ENCODE measurements at places on chromosomes 3 and 15.

DNA sequence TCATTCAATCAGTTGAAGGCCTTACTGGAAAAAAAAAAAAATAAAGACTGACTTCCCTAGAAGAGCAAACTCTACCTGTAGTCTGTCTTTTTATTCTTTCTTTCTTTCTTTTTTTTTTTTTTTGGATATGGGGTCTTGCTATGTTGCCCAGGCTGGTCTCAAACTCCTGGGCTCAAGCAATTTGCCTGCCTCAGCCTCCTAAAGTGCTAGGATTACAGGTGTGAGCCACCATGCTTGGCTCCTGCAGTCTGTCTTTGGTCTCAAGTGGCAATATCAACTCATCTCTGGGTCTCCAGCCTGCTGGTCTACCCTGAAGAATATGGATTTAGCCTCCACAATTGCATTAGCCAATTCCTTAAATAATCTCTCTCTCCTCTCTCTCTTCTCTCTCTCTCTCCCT, 167.7 kb upstream of the P2RY1 start:
- DNase-seq = no peak

- DNase-seq = no peak
Measured at GRCh38 chr3:133989936-133990702, 39.6 kb downstream of the SLCO2A1 start.

DNA sequence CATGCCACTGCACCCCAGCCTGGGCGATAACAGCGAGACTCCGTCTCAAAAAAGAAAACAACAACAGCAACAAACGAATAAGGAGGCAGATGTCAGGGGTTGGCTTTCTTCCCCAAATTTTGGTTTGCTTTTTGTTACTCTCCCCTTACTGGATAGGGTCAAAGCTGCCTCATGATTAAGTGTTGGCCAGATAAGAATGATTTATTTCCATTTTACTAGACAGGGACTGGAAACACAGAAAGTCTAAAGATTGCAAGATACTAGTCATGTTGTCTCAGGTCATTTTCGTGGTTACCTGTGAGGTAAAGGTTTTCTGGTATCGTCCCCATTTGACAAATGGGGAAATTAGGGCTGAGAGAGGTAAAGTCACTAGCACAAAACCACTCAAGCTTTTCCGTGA, 18.6 kb upstream of the ETV5 start:
- no peak for DNase-seq

- no peak for DNase-seq
Measured at GRCh38 chr3:182683858-182684257, 109.4 kb upstream of the ATP11B start.

DNA sequence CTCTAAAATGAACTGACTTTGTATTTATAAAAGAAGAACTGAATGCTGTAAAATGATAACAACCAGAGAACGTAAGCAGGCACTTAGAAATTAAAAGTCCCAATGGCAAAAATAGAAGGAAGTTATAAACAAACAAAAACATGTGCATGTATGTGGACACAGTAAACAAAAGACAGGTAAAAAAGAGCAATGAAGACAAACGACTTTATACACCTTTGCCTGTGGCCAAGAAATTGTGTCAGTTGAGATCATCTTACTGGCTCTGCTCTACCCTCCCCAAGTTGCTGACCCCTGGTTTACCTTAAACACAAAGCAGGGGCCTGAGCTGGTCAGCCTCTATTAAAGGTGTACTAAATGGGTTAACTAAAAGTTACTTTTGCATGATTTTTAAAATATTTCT, 41.7 kb upstream of the GP5 start:
- peak; percentile 27 for DNase-seq

DNA sequence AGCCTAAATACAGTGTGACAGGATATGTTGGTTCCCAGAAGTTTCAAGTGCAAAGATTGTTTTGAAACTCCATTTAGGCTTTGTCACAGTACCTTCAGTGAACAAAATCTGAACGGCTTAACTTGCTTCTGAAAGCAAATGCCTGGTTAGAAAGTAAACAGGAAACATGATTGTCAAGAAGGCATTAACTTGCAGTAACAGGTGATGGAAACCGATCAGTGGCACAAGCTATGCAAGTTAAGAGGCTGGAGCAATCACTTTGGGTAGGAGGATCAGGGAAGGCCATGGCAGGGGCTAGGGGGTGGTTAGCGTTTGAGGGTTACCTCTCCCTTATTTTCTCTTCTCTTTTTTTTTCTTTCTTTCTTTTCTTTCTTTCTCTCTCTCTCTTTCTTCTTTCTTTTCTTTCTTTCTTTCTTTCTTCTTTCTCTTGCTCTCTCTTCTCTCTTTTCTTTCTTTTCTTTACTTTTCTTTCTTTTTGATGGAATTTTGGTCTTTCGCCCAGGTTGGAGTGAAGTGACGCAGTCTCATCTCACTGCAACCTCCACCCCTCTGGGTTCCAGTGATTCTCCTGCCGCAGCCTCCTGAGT, 2.4 kb downstream of the HYKK start:
- no peak for DNase-seq

GRCh38 chr3:127440384-127440783, 150.1 kb downstream of the TPRA1 start:
- DNase-seq = no peak

GRCh38 chr15:101623367-101624304, 28.5 kb downstream of the TM2D3 start:
- no peak for DNase-seq

DNA sequence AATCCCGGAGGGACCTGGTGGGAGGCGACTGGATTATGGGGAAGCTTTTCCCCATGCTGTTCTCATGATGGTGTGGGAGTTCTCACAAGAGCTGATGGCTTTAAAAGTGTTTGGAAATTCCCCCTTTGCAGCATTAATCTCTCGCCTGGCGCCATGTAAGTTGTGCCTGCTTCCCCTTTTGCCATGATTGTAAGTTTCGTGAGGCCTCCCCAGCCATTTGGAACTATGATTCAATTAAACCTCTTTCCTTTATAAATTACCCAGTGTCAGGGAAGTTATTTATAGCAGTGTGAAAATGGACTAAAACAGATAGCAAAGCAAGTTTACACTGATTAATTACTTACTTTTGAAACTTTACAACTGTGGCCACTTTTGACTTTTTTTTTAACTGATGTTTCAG, 10.6 kb upstream of the U2SURP start:
- no peak for DNase-seq

GRCh38 chr3:16770021-16770420, 114.7 kb upstream of the PLCL2 start:
- DNase-seq = no peak

- DNase-seq = no peak
Measured at GRCh38 chr3:50557915-50558314, 9.6 kb downstream of the C3orf18 start.

DNA sequence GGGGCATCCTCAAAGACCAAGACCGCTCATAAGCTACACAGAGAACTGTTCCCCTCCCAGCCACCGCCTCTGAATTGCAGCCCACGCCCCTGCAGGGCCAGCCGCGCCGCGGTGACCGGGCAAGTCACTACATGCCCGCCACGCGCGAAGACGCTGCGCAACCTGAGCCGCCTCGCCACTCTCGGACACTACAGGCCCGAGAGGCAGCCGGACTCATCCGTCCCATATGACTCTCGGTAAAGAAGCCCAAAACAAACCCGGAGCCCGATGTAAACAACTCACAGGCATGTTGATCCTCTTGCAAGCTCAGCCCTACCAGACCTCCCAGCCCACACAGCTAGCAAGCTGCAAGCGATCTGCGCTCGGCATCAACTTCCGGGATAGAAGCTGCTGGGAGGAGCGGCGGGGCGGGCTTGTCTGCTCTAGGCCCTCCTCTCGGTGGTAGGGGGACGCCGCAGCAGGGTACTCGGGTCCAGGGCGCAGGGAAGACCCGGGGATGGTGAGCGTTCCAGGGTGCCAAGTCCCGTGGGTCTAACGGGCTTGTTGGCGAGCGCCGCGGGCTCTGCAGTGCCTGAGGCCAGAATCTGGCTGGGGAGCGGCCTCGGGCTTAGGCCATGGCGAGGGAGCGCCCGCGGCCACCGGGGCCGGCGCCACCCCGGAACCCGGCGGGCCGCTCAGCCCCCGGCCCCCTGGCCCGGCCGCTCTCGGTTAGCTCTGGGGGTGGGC, at the start of gene RPS27L:
RPS27L (minus strand) TSS at position 360 of the 726 bp plus-strand sequence; CDS start at position 288, 72 bp downstream.
- DNase-seq = peak; percentile 90

GRCh38 chr15:52392008-52392687, 96.5 kb upstream of the MYO5C start:
- peak; percentile 60 for DNase-seq

- DNase-seq = peak; percentile 97
Measured at GRCh38 chr3:184005941-184006507, 11.7 kb downstream of the ABCC5 start.

DNA sequence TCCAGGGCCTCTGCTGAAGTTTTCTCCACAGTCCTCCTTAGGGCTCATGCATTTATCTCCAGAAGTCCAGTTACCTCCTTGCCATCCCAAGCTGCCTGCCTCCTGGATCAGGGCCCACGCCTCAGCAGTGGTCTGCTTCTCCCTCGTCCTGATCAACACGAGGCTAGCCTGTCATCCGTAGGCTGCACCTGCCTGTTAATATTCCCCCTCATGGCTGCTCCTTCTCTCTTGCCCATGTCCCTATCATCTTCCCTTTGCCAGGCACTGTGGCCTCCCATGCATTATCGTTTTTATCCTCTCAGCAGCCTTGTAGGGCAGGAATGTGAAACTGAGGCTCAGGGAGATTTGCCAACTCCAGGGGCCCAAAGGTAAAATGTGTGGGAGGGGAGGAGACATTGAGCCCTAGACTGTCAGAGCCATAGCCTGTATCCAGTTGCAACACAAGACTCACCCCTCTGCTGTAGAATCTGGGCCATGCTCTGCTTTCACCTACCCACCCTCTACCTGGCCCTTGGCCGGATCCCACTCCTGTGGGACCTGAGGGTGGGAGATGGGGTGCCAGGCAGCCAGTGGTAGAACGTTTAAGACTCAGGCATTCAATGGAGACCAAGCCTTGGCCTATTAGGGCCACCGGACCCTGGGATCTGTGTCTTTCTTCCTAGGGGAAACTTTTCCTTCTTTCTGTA, 4.6 kb downstream of the GRM2 start:
- DNase-seq = no peak

- DNase-seq = no peak
Measured at GRCh38 chr3:196555295-196555694, 13.1 kb downstream of the WDR53 start.

DNA sequence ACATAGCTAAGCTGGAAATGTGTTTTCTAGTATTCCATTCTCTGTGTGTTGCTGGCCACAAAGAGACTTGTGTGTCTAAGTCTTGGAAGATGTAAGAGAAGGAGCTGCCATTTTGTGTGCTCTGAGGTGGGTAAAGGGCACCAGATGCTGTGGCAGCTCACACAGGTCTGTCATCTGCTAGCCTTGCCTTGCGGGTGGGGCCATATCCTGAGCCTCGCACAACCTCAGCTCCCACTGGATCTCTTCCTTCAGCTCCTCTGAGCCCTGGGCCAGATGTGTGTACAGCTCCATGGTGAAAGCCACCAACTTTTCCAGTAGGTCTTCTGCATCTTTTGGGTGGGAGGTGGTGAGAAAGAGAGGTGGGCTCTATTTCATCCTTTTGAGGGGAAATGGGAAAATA, 6.7 kb upstream of the TMC3 start:
- DNase-seq = no peak

GRCh38 chr3:188380722-188381121, 226.8 kb downstream of the LPP start:
- no peak for DNase-seq

GRCh38 chr15:74168711-74169126, 4.8 kb upstream of the ISLR start:
- DNase-seq = no peak

GRCh38 chr15:81384891-81385720, 11.1 kb upstream of the TMC3 start:
- no peak for DNase-seq

DNA sequence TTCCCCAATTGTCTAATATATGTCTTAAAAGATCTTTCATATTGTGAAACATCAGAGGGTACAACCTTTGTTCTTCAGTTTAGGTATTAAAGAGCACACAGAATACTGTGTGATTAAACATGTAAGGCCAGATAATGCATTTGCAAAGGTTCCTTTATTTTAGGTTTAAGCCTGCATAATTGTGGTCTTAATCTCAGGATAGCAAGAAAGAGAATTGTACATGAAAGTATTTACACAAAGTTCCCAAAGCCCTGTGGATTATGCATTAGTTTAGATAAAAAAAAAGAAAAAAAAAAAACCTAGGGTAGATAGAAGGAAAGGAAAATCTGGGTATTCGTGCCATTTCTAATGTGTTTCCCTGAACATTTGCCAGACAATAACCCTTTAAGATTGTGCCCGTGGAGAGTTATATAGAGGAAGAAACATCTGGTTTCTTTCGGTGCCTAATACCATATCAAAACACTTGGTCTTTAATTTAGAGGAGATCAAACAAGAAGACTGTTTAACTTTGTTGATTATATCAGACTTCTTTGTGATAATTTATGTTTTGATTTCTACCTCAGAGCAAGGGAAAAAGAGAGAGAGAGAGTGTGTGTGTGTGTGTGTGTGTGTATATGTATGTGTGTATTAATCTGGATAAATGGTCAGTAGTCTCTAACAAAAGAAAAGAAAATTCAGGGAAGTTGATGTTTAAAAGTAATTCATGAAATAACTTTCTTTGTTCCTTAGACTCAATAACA, 139.6 kb upstream of the CGNL1 start:
- no peak for DNase-seq

DNA sequence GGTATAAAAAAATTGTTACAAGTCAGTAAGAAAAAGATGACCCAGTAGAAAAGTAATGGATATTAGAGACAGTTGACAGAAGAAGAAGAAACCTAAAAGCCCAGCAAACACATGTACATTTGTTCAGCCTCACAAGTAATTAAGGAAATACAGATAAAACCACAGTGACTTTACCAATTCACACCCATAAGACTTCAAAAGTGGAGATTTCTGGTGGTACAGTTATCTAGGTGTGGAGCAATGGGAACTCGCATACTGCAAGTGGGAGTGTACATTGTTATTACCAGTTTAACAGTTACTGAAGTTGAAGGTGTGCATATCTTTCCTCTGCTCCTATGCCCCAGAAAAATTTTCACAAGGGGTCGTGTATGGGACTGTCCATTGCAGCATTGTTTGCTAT, 18.1 kb upstream of the MAPKBP1 start:
- DNase-seq = no peak

- no peak for DNase-seq
Measured at GRCh38 chr3:89300981-89301380, 193.6 kb downstream of the EPHA3 start.

- DNase-seq = no peak
Measured at GRCh38 chr15:71781179-71781964, 29.0 kb upstream of the NR2E3 start.
